Activated CD4-positive, alpha-beta memory T cell treated with anti-CD3 and anti-CD28 coated beads for 36 hours (primary cell): ENCODE measurements at places on chromosomes 12 and 14. TPM values are rescaled to one million over a fixed set of nuclear protein-coding genes. Genes with fewer than 3 reads are reported as not detected.

- no peak for DNase-seq
These were observed 69.1 kb downstream of the TMEM260 start for GRCh38 chr14:56648508-56649301.

DNA sequence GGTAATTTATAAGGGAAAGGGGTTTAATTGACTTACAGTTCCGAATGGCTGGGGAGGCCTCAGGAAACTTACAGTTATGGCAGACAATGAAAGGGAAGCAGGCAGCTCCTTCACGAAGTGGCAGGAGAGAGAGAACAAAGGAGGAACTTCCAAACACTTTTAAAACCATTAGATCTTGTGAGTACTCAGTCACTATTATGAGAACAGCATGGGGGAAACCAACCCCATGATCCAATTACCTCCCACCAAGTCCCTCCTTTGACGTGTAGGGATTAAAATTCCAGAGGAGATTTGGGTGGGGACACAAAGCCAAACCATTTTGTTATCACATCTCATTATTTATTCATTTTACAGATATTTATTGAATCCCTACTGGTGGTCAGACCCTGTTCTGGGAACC lies 822.8 kb downstream of the GALC start:
- DNase-seq = no peak

GRCh38 chr12:12157424-12157823 lies 86.7 kb downstream of the BCL2L14 start:
- no peak for DNase-seq

- DNase-seq = peak; percentile 52
These were observed 3.0 kb downstream of the WNT1 start for GRCh38 chr12:48980953-48981756.

Gene MGP
- not detected for total RNA-seq

- no peak for DNase-seq
These were observed 7.7 kb downstream of the RARG start for GRCh38 chr12:53224061-53224896.

DNA sequence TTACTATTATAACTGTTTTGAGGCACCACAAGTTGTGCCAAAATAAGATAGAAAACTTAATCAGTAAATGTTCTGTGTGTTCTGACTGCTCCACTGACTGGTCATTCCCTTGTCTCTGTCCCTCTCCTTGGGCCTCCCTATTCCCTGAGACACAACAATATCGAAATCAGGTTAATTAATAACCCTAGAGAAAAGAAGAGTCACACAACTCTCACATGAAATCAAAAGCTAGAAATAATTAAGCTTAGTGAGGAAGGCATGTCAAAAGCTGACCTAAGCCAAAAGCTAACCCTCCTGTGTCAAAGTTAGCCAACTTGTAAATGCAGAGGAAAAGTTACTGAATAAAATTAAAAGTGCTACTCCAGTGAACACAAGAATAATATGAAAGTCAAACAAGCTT lies 53.8 kb upstream of the CCDC196 start:
- no peak for DNase-seq
